ENCODE measurements at places on chromosomes 1 and 21. TPM values are rescaled to one million over a fixed set of nuclear protein-coding genes. Genes with fewer than 3 reads are reported as not detected.
A peak's percentile ranks its signal among the peaks of the same experiment; 100 is the strongest.

Gene HSD3B2
- total RNA-seq = not detected

Gene C1orf185
- total RNA-seq = not detected

Gene LCE3E
- total RNA-seq = not detected

DNA sequence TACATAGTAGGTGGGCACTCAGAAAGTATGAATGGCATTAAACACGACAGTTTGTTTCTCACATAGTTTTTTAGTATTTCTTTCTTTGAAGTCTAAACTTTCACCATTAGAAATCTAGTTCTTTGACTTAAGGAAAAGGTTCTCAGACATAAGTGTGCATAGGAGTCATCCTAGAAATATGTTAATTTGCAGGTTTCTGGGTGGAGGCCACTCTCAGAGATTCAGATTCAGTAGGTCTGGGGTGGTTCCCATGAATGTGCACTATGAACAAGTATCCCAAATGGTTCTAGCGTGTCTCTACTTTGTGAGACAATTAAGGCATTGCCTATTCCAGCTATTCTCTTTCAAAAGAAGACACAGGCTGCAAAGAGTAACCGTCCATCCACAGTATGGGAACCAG lies 119.3 kb downstream of the NGF start:
- DNase-seq = no peak
- H3K4me3 ChIP-seq = no peak overlapping the region
- H3K27ac ChIP-seq = no peak overlapping the region
- H3K36me3 ChIP-seq = no peaks in the 10 kb centered on the region
- H3K4me1 ChIP-seq = no peaks in the 10 kb centered on the region

- no peak for DNase-seq
- no peaks in the 10 kb centered on the region for H3K36me3 ChIP-seq
- no peak overlapping the region for H3K27ac ChIP-seq
- no peaks in the 10 kb centered on the region for H3K27me3 ChIP-seq
- no peaks in the 10 kb centered on the region for H3K4me1 ChIP-seq
Measured at GRCh38 chr1:83697961-83698360, 301.0 kb downstream of the TTLL7 start.

GRCh38 chr1:159431904-159432303 lies at the start of gene OR10J4:
TSS of gene OR10J4 (plus strand) at chr1:159432204.
- no peaks in the 10 kb centered on the region for H3K36me3 ChIP-seq
- H3K27me3 ChIP-seq = no peaks in the 10 kb centered on the region
- no peaks in the 10 kb centered on the region for H3K4me1 ChIP-seq
- no peak within 1 kb of the TSS for H3K27ac ChIP-seq

DNA sequence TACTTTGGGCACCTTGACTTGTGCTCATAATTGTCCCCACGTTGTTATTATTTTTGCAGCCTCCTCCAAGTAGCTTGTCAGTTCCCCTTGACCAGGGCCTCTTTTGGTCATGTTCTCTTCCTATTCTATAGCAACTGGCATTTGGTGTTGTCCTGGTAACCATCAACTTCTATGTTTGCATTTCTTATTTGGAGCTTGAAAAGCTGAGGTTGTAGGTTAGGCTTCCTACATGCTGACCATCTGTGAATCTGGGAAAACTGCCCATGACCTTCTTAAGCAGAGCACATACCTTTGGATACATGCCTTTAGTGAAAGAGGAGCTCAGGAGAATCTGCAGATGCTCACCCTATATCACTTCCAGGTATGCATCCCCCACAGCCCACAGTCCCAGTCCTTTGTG lies 160.8 kb downstream of the HHAT start:
- H3K27ac ChIP-seq = no peak overlapping the region
- H3K36me3 ChIP-seq = no peaks in the 10 kb centered on the region
- H3K4me3 ChIP-seq = no peak overlapping the region
- peak; percentile 35 for DNase-seq
- no peaks in the 10 kb centered on the region for H3K4me1 ChIP-seq

GRCh38 chr1:221078260-221078965 lies 199.2 kb downstream of the HLX start:
- no peaks in the 10 kb centered on the region for H3K4me1 ChIP-seq
- no peak overlapping the region for H3K27ac ChIP-seq
- no peak for DNase-seq
- no peak overlapping the region for H3K4me3 ChIP-seq

DNA sequence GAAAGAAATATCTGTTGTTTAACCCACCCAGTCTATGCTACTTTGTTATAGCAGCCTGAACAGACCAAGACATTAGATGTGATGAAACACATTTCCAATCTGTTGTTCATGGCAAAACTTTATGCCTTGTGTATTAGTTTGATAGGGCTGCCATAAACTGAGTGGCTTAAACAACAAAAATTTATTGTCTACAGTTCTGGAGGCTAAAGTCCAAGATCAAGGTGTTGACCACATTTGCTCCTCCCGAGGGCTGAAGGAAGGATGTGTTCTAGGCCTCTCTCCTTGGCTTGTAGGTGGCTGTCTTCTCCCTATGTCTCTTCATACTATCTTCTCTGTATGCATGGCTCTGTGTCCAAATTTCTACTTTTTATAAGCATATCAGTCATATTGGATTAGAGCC lies 94.1 kb upstream of the HIVEP3 start:
- H3K4me3 ChIP-seq = no peak overlapping the region
- no peaks in the 10 kb centered on the region for H3K4me1 ChIP-seq
- H3K36me3 ChIP-seq = no peaks in the 10 kb centered on the region

DNA sequence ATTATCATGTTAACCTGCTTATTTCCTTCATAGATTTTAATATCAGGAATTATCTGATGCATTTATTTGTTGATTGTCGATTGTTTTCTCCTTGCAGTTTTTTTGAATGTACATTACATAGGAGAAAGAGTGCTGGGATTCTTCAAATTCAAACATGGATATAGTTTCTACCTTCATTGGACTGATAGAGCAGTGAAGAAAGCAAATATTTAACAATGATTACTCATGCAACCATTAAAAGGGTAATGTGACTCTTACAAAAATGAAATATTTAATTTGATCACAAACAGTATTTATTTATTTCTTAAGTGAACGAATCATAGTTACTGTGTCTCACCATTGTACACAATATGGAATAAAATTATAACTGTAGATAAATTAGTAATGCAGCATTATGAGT lies 350.9 kb downstream of the BRINP3 start:
- H3K4me1 ChIP-seq = no peaks in the 10 kb centered on the region
- no peak for DNase-seq
- no peaks in the 10 kb centered on the region for H3K27me3 ChIP-seq
- no peak overlapping the region for H3K4me3 ChIP-seq
